ENCODE measurements at places on chromosomes 6 and 20.
A peak's percentile ranks its signal among the peaks of the same experiment; 100 is the strongest.

DNA sequence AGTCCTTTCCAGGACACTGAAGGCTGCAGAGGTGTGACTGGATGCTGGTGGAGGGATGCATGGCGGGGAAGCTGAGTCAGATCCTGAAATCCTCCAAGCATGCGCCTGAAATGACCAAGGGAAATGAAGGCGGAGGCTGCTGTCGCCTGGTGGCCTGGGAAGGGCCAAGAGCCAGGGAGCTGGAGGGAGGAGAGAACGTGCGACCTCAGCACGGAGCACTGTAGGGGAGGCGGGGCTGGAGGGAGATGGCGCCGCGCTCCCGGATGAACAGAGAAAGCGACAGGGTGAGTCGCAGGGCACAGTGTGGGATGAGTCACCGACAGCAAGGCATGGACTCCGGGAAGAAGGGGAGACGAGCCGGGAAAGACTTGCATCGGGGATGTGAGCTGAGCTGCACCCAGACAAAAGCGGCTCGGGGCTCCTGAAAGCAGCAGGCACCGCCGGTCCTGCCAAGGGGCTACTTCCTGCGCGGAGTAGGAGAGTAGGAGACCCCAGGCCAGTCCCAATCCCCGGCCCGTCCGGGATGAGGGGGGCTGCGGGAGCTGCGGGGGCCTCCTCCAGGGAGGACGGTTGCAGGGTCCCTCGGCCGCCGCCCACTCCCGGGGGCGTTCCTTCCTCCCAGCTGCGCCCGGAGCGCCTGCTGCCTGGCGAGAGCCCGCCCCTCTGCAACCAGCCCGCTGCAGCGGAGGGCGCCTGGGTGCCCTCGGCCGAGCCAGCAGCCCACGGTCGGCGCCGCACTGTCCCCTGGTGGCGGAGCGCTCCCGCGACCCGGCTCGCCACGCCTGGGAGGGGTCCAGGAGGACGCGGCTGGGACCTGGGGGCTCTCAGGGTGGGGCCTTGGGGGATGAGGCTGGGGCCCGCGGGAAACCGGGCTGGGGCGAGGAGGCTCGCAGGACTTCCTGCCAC is 11.0 kb upstream of the NQO2 start:
- DNase-seq: peak; percentile 77

- DNase-seq: no peak
Observed at GRCh38 chr6:16713597-16713996, 47.7 kb downstream of the ATXN1 start.

- DNase-seq: no peak
Observed at GRCh38 chr6:35298625-35299140, 1.1 kb downstream of the DEF6 start.

DNA sequence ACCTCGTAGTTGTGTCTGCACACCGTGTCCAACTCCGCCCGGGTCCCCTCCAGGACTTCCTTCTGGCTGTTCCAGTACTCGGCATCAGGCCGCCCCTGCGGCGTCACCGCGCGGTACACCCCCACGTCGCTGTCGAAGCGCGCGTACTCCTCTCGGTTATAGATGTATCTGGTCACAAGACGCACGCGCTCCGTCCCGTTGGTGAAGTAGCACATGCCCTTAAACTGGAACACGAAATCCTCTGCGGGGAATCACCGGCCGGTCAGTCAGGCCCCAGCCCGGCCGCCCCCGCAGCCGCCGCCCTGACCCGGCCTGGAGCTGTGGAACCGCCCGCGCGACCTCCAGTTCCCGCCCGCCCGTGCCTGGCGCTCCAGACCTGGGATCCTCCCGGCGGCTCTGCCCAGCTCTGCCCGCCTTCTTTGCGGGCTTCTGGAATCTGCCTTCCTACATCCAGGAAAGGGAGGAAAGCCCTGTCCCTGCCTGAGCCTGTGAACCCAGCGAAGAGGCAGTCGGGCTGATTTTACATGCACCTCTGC is 1.6 kb downstream of the HLA-DQB1 start:
- DNase-seq: no peak

GRCh38 chr6:45923831-45924391 is 91.7 kb downstream of the CLIC5 start:
- no peak for DNase-seq

GRCh38 chr6:2378891-2379652 is 133.7 kb upstream of the GMDS start:
- no peak for DNase-seq

GRCh38 chr6:46642928-46643751 is 9.5 kb downstream of the CYP39A1 start:
- DNase-seq: no peak

All from AG09309 (cell line).